ENCODE measurements at places on chromosomes 1 and 21.

DNA sequence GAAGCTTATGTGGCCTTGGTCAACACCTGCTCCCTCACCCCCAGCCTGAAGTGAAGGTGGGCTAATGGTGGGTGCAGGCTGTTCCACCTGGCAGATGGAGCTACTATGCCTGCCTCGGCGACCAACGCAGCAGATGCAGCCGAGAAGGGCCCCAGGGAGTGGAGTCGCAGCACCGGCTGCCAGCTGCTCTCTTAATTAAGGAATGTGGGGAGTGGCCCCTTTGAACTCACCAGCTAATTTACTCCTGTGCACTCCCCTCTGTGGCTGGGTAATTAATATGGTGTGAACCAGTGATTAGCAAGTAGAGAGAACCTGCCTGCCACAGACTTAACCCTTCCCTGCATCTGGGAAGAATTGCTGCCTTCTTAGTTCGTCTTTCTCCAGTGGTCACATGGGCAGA is 3.3 kb upstream of the SLAMF8 start:
- no peak for DNase-seq

DNA sequence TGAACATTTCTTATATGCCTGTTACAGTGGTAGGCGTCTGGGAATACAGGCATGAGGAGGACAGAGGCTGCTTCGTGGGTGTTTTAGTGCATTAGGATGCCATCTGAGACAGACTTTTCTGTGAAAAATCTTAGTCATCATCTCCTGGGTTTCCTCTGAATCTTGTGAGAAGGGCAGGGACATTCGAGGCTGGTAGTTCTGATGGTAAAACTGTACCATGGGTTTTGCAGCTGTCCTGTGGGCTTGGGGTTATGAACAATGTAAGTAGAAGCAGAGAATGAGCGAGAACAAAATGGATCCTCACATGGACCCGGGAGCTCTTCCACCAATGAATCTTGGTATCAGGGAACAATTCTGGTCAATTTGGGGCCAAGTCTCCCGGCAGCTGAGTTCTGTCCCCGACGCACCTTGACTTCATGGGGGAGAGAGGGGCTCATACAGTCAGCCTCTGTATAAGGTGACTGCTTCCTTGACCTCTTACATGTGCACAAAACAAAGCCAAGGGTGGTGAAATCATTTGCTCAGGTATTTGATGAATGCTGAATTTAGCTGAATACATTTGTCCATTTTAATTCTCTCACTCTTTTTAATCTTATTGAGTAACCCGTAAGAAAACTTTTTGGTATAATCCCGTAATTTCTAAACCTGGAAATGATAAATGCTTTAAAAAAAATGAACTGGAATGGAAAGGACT is 63.6 kb upstream of the ERRFI1 start:
- DNase-seq, result no peak

DNA sequence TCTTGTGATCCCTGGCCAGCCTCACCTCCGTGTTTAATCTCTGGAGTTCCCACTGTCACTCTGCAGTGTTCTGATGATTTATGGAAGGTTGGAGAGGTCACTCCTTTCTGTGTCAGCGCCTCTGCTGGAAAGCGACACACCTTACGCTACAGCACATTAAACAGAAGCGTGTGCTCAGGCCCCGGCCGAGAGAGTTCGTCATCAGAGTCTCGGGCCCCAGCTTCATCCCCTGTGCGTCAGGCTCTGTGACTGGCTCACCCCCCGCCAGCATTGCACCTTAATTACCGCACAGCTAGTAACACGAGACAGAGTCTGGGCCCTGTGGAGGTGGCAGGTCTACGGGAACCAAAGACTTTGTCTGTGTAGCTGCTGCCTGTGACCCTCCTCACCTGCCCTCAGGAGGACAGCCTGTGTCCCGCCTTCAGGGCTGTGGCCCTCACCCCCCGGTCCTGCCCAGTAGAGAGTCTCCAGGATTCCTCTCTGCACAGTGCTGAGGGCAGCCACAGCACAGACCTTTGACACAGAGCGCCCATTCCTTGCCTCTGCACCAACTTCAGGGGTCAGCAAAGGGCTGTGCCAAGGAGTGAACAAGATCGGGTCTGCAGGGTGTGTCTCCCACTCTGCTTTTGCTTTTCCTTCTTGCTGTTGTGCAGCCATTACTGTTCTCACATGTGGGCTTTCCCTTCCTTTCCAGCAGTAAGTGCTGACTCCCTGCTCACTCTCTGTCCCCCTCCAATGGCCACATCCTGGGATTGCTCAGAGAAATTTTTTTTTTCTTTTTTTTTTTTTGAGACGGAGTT is 157.6 kb downstream of the PGBD5 start:
- peak; percentile 64 for DNase-seq

- DNase-seq, result no peak
These were observed 121.9 kb downstream of the CAMTA1 start for GRCh38 chr1:6907201-6907600.
